ENCODE measurements at places on chromosomes 3 and 15. TPM values are rescaled to one million over a fixed set of nuclear protein-coding genes. Genes with fewer than 3 reads are reported as not detected.

SERPINI2 gene
- total RNA-seq: not detected

CADPS gene
- total RNA-seq: under 0.01 TPM

AADAC gene
- not detected for total RNA-seq

UBE3A gene
- total RNA-seq: 56.2 TPM

ST8SIA2 gene
- not detected for total RNA-seq

GHSR gene
- total RNA-seq: not detected

CPLX3 gene
- total RNA-seq: not detected

HIGD1A gene
- total RNA-seq: 180 TPM

GP5 gene
- under 0.01 TPM for total RNA-seq

KY gene
- 0.73 TPM for total RNA-seq

REC114 gene
- total RNA-seq: not detected

GABRA5 gene
- total RNA-seq: not detected

ARGFX gene
- not detected for total RNA-seq

OR5K2 gene
- total RNA-seq: not detected

GATM gene
- 0.98 TPM for total RNA-seq

RBP2 gene
- not detected for total RNA-seq

NTRK3 gene
- total RNA-seq: not detected

PPP2R3A gene
- total RNA-seq: 23.5 TPM

SLC15A2 gene
- total RNA-seq: not detected

FAM107A gene
- total RNA-seq: not detected

FBLN2 gene
- total RNA-seq: 43.0 TPM

ADGRG7 gene
- not detected for total RNA-seq

CCR8 gene
- total RNA-seq: not detected

CCDC13 gene
- 1.4 TPM for total RNA-seq

SLC12A1 gene
- not detected for total RNA-seq

VEPH1 gene
- 35.4 TPM for total RNA-seq

AMT gene
- total RNA-seq: 0.73 TPM

SLC24A1 gene
- 9.0 TPM for total RNA-seq

RTP3 gene
- total RNA-seq: not detected

SPTSSB gene
- total RNA-seq: 0.37 TPM

PCOLCE2 gene
- total RNA-seq: 28.0 TPM
